Fibroblast of villous mesenchyme (primary cell): ENCODE measurements at places on chromosomes 11 and 22. TPM values are rescaled to one million over a fixed set of nuclear protein-coding genes. Genes with fewer than 3 reads are reported as not detected.
A peak's percentile ranks its signal among the peaks of the same experiment; 100 is the strongest.

- DNase-seq: peak; percentile 62
These were observed 1.1 kb downstream of the CSTF3 start for GRCh38 chr11:33160136-33160535.

DNA sequence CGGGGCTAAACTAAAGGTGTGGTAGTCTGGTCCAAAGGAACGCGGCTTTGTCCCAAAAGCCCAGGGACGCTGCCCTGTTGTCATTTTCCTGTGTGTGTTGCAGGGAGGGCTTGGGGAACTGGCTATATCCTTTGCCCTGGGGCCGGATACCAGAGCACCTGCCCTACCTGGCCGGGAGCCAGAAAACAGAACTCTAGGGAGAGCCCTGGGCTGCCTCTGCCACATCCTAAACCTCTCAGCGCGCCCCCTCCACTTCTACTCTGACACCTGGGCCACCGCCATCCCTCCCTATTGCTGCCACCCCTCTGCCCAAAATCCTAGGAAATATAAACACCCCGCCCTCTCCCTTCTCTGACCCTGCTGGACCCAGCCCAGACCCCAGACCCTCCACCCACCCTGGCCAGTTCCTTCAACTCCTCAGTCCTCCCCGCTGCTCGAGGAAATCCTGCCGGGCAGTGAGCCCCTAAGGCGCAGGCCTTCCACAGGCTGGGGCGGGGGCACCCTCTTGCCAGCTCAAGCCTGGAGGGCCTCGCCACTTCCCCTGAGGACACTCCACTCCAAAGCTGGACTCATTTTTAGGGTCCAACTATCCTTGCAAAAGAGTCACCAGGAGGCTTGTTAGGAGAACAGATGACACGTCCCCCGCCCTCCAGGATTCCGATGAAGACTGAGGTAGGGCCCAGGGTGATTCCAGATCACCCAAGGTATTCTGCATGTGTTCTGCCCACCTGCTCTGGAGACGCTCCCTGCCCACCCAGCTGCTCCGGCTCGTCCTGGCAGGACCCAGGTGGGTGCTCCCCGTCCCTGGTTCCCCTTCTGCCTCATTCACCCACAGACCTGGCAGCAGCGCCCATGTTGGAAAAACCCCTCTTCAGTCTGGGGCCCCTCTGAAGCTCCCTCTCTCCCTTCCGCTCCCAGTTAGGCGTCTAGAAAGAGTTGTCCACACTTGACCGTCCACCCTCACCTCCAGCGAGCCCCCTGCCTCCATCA lies 12.2 kb downstream of the KCTD17 start:
- no peak for DNase-seq

- no peak for DNase-seq
These were observed 5.4 kb downstream of the KREMEN1 start for GRCh38 chr22:29078036-29078868.

DNA sequence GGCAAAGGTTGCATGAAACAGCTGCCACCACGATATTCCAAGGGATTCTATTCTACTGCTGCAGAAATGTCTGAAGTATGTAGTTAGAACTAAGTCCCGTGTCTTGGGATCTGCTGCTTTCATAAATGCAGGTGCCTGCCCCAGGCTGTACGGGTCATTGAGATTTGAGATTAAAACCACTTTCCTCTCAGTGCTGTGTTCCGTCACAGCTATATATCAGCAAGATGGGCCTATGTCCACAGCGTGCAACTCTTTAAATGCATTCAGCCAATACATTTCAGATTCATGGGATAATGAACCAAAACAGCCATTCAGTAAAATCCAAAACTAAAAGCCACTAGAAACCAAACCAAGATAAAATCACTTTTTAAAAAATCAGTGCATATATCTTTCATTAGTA lies 107.3 kb upstream of the LUZP2 start:
- DNase-seq: no peak

Gene OR52E8
- not detected in 2 replicates for total RNA-seq

GRCh38 chr11:85776951-85777602 lies 33.9 kb downstream of the SYTL2 start:
- no peak for DNase-seq

- no peak for DNase-seq
These were observed 555.9 kb downstream of the MIAT start for GRCh38 chr22:27213294-27213693.

DNA sequence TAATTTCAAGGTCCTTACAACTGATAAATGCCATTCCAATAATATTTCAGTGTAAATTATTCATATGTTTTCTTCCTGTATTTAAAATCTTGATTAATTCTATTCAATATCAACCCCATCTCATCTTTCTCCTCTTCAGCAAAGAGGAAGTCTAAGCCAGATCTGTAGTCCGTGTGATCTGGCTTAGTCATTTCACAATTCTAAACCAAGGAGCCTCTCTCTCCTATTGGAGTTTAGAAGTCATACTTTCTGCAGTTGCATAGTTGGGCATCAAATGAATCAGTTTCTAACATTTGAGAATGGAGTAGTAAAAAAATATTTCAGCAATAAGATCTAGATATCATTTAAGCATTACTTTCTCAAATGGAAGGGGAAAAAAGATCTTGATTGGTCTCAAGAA lies 354.9 kb downstream of the JRKL start:
- DNase-seq: no peak

GRCh38 chr22:50039669-50040443 lies 18.2 kb downstream of the TTLL8 start:
- no peak for DNase-seq

DNA sequence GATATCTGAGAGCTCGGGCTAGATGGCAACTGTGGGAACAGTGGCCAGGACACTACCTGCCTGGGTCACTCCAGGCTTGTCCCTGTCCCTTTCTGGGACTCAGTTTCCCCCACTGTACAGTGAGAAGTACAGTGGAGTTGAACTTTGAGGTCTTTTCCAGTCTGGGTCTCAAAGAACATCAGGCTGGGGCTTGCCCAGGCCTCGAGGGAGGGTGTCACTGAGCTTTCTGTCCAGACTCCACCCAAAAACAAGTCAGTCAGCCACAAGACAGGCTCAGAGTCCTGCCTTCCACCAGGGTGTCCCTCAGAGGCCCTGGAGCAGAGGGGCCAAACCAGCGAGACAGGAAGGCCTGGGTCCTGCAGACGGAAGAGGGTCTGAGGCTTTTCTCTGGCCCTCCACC lies 2.0 kb upstream of the PLA2G3 start:
- no peak for DNase-seq

Gene TRIM29
- 0.86 and 1.3 TPM in 2 replicates for total RNA-seq

DNA sequence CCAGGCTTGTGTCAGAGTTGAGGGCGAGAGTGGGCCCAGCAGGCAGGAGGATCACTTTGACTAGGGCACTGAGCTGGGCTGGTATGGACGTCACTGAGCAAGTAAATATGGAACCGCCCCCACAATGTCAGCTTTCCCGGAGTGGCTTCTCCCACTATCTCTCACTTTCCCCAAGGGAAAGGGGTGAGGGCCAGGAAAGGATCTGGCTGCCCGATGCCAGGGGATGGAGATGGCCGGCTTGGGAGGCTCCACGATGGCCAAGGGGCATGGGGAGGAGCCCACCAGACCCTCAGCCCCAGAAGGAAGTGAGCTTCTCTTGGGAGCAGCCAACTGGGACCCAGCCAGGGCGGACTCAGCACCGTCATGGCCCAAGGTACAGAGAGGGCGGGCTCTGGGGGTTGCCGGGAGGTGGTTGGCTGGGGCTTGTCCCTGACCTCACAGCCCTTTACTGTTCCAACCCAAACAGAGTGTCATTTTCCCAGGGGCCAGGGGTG lies 8.7 kb downstream of the PRDM11 start:
- DNase-seq: peak; percentile 8

DNA sequence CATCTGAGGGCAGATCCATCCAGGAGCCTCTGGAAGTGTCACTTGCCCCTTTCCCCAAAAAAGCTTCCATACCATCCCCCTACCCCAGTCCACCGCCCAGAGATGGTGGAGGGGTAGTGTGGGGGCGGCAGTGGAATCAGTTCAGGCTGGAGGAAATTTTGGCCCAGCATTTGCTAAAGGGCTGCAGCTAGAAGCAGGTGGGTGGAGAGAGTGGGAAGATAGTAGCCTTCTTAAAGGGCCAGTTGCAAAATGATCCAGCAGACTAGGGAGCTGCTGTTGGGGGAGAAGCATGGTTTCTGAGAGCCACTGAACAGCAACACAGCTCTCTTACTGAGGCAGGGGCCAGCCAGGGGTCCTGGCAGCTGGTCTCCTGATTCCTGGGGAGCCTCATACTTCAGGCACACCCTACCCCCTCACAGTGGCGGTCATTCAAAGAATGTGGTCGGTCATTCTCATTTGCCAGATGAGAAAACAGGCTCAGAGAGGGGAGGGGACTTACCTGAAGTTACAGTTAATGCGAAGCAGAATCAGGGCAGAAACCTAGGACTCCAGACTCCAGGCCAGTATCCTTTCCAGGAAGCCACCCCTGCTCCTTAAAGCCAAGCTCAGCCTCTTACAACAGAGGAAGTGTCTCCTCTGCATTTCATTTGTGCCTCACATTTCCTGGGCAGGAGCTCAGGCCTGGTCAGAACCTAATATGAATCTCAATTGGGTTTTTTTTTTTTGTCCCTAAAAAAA lies 5.4 kb downstream of the SEC14L2 start:
- DNase-seq: no peak

Gene SYT13
- not detected in 2 replicates for total RNA-seq

Gene VPS37C
- total RNA-seq: 15.1 and 15.5 TPM in 2 replicates

GRCh38 chr11:70545610-70545912 lies 147.2 kb downstream of the CTTN start:
- DNase-seq: no peak

Gene ADORA2A
- total RNA-seq: 3.2 and 3.9 TPM in 2 replicates

Gene PACSIN3
- 26.7 and 39.3 TPM in 2 replicates for total RNA-seq

DNA sequence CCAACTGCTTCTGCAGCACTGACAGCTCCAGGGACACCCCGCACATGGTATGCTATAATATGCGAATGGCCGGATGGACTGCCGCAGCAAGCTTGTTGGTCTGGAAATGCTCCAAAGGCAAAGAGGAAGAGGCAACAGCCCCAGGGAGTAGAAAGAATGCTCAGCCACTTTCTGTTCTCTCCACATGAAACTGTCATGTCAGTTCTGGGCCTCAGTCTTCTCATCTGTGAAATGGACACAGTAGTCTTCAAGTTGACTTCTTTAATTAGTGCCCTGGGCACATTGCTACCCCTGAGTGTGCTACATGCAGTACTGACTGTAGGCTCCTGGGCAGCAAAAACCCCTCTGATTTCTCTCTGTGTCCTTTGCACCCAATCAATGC lies 19.9 kb downstream of the IL10RA start:
- DNase-seq: no peak

Gene TEAD1
- 209 and 244 TPM in 2 replicates for total RNA-seq

- peak; percentile 67 for DNase-seq
These were observed 47.8 kb downstream of the PPP2R1B start for GRCh38 chr11:111718436-111718835.

DNA sequence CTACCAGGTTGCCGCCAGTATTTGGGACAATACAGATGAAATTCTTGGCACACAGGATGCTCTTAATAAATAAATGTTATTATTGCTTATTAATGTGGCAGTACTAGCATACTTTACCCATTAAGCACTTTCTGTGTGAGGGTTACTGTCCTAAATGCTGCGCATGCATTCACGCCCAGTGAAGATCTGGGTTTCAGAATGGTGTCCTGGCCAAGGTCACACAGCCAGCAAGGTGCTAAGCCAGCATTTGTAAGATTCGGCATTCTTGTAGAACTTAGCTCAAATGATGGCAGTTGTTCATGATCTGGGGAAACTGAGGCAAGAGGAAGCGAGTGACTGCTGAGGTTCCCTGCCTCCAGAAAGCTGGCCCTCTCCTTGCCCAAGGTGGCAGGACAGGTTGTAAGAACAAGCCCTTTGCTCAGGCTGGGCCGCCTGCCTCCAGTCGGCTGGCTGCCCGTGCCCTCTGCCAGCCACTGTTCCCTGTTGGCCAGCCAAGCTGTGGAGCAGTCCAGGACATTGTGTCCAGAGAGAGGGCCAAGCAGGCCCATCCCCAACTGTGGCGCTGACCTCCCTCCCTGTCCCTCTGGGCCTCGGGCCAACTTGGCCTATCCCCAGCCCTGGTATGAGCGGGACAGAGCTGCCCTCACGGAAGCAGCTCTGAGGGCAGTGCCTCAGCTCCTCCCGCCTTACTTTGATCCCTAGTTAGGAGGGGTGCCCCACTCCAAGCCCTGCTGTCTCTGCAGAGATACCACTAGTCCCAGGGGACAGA lies 28.8 kb downstream of the TOB2 start:
- no peak for DNase-seq

DNA sequence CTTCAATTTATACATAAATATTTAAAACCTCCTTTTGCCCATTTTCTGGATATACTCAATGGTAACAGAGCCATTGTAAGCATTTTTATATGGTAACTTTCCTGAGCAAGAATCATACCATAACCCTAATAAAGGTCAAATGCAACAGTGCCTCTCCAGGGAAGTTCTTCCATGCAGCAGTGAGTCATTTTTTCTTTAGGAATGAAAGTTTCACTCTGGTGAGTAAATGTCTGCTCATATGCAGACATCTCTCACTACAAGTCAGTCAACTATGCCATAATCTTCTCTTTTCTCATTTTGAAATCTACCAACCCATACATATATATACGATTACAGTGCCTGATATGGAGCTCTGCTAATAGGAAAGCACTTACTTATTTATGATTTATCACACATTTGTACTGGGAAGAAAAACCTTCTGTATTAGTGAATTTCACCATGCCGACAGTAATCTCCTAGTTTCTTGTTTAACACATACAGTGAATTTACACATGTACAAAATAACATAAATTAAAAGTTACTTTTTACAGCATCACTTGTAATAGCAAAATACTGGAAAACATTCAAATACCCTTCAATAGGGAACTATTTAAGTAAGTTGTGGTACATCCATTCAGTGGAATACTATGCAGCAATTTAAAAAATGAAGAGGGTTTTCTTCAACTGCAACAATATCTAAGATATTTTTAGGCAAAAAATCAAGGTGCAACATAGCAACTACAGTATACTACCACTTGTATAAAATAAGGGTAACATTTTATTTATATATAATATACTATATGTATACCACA lies 16.0 kb downstream of the STK33 start:
- DNase-seq: no peak

DNA sequence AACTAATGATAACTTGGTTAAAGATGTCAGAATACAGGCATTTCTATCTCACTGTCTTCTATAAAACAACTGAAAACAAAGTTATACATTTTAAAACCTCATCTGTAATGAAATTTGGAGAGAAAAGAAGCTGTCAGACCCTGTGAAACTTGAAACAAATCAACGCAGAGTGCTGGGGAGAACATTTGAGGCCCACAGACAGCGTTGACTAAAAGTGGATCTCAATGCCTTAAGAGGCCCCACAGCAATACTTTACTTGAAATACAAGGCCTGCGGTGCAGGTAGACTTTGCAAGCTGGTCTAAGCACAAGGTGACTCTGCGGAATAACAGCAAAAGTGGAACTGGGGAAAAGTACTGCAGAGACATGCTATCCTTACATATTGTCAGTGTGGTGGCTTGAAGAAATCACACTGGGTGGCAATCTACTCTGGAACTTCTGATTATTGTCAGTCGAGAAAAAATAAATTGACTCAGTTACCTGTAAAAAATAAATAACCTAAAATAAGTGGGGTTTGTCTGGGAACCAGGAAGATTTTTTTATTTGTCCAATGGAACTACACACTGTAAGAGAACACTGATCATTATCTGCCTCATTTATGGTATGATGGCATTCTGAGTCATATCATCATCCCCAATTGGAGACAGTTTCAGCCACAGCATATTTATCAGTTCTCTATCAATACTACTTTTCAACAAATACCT lies 138.9 kb downstream of the LUZP2 start:
- DNase-seq: no peak

Gene PPP6R3
- total RNA-seq: 131 and 218 TPM in 2 replicates

GRCh38 chr22:17501679-17502285 lies 61.5 kb upstream of the SLC25A18 start:
- DNase-seq: peak; percentile 71
